ENCODE measurements at places on chromosomes 5 and 9.

GRCh38 chr9:76634356-76635054 is 129.7 kb upstream of the PCA3 start:
- DNase-seq, result no peak

GRCh38 chr5:84080908-84081307 is 303.8 kb downstream of the EDIL3 start:
- DNase-seq, result no peak

- DNase-seq, result no peak
Measured at GRCh38 chr5:25262221-25262620, 617.4 kb upstream of the CDH10 start.

- DNase-seq, result no peak
Measured at GRCh38 chr5:14831006-14831338, 40.6 kb downstream of the ANKH start.

- DNase-seq, result no peak
Measured at GRCh38 chr9:90103771-90104170, 499.0 kb downstream of the GADD45G start.

GRCh38 chr5:83711982-83712601 is 8.6 kb downstream of the HAPLN1 start:
- peak; percentile 25 for DNase-seq

- no peak for DNase-seq
Measured at GRCh38 chr9:93952784-93953495, 2.2 kb downstream of the BARX1 start.

- no peak for DNase-seq
Measured at GRCh38 chr5:77867194-77867691, 91.1 kb upstream of the TBCA start.

GRCh38 chr5:148923023-148923422 is 96.6 kb downstream of the ADRB2 start:
- no peak for DNase-seq

GRCh38 chr5:168131519-168131918 is 159.9 kb upstream of the WWC1 start:
- DNase-seq, result no peak

DNA sequence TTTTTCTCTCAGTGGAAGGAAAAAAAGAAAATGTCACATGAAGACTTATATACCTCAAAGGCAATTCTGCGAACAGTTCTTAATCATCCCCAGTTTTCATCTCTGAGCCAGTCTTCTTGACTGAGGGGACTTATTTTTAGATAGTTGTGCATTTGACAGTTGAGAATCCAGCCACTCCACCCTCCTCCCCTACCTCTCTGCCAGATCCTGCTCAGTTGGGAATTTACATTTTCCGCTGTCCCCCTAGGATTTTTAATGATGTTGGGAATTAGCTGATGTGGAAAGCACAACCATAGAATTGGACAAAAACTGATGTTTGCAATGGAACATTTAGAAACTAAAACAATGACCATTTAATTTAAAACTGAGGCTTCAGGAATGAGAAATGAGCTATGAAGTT is 194.3 kb upstream of the PIK3R1 start:
- DNase-seq, result no peak

GRCh38 chr5:59187857-59188256 is 605.0 kb downstream of the RAB3C start:
- no peak for DNase-seq

DNA sequence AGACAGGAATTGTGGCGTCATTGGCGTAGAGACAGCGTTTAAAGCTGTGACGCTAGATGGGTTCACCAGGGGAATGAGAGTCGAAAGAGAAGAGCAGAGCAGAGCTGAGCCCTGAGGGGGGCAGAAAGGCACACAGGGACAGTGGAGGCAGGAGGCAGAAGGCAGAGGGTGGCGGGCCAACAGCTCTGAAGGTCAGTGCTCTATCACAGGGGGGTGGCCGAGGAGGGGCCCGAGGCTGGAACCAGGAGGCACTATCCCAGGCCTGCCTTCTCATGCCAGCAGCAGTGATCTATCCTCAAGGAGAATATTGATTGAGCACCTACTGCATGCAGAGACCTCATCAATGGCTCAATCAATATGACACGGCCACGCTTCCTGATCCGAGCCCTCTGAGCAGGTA is 132.4 kb downstream of the KCNIP1 start:
- no peak for DNase-seq

DNA sequence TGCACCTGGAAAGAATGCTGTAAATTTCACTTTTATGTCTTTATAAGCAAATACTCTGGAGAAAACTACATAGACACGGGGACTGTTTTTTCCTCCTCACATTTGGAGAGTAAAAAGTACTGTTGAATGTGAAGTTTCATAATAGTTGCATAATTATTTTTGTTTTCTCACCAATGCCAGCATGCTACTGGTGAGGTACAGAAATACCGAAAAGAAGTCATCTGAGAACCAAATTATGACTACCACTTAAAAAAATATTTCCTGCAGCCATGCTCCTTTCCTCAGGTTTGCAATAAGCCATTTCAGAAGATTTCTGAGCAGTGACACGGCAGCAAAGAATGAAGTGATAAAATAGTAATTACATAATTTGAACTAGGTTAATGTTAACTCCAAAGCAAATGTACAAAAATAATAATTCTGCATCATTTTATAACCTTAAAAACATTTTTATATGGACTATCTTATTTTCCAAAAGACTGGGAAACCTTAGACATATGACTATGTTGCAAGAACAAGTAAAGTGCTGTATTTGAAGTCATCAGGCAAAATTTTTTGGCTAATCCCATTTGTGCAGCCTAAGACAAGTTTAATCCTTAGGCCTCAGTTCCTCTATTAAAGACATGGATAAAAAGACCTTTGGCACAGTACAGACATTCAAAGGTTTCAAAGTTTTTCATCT is 144.7 kb downstream of the PCSK1 start:
- no peak for DNase-seq

DNA sequence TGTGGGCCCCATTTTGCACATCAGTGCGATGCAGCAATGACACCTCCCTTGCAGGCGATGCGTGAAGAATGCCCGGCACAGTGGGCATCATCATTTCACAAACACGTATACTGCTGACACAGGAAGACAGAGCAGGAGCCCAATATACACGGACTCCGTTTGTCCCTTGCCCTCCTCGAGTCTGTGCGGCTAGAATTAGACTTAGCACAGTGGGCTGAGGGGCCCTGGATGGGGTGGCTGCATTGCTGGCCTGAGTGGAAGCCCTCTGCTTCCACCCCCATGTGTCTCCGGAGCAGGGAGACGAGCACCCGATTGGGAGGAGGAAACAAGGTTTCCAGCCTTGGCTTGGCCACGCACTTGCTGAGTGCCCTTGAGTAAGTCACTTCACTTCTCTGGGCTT is 40.8 kb downstream of the GSN start:
- DNase-seq, result no peak

- DNase-seq, result no peak
Measured at GRCh38 chr9:88680041-88680440, 145.1 kb downstream of the NXNL2 start.

DNA sequence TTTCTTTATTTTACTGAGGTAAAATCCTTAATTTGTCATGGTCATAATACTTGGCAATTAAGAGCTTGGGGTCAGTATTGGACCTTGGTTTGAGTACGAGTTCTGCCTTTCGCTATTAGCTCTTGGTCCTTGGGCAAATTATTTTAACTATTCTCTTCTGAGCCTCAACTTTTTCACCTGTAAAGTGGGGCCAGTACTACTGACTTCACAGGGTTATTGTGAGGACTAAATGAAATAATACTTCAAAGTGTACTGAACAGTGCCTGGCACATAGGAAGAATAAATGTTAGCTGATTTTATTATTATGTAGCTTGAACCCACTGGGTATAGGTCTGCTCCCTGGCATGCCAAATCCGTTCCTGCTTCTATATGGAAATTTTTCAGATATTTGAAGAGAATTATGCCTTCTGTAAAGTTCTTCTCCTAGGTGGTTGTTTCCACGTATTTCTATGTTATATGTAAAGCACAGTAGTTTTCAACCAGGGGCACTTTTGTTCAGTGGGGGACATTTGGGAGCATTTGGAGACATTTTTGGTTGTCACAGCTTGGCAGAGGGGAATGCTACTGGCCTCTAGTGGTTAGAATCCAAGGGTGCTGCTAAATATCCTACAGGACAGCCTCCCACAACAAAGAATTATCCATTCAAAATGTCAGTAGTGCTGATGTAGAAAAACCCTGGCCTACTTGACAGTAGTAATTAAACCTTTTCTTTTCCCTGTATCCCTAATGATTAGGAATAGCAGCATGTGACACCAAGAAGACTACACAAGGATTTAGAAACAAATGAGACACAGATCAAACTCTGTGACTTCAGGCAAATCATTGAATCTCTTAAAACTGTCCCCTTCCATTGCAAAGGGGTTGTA is 4.5 kb downstream of the RCL1 start:
- no peak for DNase-seq

DNA sequence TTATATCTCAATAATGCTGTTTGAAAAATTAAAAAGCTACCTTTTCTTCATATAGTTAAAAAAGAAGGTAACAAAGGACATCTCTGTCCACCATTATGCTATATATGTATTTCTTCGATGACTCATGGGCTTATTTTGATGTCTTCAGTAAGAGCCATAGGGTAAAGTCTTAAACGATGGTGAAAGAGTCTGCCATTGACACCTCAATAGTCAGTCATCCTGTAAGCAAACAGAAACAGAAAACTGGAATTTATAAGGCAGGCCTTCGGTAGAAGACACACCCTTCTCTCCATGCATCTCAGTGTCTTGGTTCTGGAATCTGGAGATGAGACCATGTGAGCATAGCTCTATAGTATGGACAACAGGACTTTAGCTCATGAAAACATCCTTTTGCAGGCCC is 87.0 kb upstream of the ZNF462 start:
- DNase-seq, result no peak

DNA sequence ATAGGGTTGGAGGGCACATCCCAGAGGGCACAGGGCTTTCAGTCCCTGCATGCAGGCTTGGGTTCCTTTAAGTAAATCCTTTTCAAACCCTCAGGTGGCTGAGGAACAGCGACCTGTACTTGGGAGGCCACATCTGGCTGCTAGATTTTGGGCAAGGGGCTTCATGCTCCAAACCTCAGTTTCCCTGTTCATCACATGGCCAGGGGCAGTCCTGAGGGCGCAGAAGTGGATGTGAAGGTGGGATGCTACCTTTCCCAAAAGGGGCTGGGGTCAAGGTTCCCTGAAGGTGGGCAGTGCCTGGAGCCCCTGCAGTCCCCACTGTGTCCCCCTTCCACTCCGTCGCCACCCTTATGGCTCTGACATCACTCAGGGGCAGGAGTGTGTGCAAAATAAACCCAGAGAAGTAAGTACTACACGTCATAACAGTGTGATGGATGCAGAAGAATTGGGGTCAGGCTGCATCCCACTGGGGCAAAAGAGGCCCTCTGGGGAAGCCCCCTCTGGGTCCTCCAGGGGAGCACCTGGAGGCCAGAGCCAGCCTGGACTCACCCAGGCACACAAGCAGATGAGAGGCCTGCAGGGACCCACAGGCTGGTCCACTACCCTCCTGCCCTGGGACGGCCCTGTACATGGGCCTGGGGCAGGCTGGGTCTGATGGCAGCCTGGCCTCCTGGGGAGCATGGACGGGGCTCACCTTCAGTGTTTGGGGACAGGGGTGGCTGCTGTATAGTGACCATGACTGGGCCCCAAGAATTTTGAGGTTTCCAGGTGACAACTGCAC is 1.9 kb upstream of the CARD19 start:
- no peak for DNase-seq

DNA sequence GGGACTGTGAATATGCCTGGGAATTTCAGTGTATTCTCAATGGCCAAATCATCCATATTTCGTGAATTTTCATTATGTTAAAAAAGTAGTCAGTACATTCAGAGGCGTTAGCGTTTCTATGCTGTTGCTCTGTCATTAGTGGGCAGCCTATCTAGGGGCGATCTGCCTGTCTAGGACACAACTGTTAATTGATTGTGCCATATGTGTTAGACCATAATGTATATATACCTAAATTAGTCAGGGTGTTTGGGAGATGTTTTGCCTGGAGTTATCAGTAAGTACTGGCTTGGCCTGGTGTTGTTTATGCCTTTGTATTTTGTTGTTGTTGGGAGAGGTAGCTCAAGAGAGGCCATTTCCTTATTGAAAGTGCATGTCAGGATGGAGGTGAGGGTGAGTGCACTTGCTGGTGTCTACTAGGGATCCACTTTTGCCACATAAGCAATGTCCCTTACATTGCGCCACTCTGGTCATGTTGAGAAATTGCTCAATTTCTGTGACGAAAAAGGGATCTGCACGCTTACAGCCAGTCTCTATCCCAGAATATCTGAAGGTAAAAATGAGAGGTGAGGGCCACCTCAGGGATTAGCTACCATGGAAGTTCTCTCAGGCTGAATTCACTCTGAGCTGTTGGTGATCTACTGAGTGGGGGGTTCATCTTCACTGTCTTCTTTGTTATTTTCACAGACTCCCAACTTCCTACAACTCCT is 123.3 kb downstream of the ST8SIA4 start:
- DNase-seq, result no peak

DNA sequence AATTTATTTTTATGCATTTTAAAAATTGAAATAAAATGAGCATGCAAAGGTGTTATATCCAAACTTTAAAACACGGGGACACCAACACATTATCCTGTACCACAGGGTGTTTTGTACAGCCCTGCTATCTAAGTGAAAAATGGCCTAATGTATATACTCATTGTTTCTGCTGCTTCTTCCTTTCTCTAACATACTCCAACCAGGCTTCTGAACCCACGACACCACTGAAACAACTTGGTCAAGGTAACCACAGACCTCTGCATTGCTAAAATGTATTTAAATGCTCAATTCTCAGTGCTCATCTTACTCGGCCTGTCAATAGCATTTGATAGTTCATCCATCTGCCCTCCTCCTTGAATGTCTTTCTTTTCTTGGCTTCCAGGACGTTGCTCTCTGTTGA is 48.3 kb downstream of the DENND1A start:
- DNase-seq, result no peak

GRCh38 chr9:76223749-76224340 is 170.4 kb downstream of the RFK start:
- DNase-seq, result no peak

- DNase-seq, result no peak
Measured at GRCh38 chr5:150487199-150488061, 20.5 kb upstream of the NDST1 start.

GRCh38 chr9:70053864-70054263 is 10.2 kb downstream of the MAMDC2 start:
- DNase-seq, result no peak

DNA sequence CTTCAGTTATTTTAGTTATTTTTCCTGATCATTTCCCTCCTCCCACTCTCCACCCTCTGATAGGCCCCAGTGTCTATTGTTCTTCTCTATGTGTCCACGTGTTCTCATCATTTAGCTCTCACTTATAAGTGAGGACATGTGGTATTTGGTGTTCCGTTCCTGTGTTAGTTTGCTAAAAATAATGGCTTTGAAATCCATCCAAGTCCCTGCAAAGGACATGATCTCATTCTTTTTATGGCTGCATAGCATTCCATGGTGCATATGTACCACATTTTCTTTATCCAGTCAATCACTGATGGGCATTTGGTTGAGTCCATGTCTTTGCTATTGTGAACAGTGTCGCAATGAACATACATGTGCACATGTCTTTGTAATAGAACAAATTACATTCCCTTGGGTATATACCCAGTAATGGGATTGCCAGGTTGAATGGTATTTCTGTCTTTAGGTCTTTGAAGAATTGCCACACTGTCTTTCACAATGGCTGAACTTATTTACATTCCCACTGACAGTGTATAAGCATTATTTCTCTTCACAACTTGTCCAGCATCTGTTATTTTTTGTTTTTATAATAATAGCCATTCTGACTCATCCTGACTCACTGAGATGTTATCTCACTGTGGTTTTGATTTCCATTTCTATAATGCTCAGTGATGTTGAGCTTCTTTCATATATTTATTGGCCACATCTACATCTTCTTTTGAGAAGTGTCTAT is 17.2 kb upstream of the DIRAS2 start:
- no peak for DNase-seq

Measured in activated CD4-positive, alpha-beta T cell treated with anti-CD3 and anti-CD28 coated beads, Interleukin-2, amount 10 ng/mL, durations not matched to agents 7 days and 5 days (primary cell).